Suppressor macrophage (primary cell): ENCODE measurements at places on chromosomes 16 and 17.

- DNase-seq, result no peak
Measured at GRCh38 chr17:80611816-80612215, 67.2 kb downstream of the RPTOR start.

- DNase-seq, result no peak
Measured at GRCh38 chr17:9702914-9703780, 57.8 kb downstream of the USP43 start.

- DNase-seq, result no peak
Measured at GRCh38 chr16:80938004-80938878, 68.4 kb downstream of the CMC2 start.

DNA sequence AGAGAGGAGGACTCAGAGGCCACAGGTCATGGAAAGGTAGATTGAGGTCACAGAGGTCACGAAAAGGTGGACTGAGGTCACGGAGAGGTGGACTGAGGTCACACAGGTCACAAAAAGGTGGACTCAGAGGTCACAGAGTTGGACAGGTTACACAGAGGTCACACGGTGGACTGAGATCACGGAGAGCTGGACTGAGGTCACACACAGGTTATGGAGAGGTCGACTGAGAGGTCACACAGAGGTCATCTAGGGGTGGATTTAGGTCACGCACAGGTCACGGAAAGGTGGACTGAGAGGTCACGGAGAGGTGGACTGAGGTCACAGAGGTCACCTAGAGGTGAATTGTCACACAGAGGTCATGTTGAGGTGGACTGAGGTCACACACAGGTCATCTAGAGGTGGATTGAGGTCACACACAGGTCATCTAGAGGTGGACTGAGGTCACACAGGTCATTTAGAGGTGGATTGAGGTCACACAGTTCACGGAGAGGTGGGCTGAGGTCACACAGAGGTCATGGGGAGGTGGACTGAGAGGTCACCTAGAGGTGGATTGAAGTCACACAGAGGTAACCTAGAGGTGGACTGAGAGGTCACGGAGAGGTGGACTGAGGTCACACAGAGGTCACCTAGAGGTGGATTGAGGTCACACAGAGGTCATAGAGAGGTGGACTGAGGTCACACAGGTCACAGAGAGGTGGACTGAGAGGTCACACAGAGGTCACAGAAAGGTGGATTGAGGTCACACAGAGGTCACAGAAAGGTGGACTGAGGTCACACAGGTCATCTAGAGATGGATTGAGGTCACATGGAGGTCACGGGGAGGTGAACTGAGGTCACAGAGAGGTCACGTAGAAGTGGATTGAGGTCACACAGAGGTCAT is 26.7 kb upstream of the JPT2 start:
- DNase-seq, result no peak

DNA sequence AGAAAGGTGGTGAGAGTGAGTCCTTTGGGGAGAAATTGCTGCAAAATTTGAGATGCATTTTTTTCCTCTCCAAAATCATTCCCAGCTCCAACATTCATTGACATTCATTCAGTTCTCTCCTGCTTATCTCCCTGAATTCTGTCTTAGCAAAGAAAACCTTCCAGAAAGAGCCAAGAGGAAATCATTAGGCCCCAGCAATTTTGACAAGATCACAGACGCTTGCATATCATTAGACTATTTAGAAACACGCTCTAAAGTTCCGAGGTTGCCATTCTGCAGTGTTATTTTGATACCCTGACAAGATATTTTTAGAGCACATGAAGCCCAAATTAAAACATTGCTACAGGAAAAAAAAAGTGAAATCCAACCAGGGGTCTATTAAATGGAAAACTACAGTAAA is 9.6 kb upstream of the CHCT1 start:
- DNase-seq, result no peak

- DNase-seq, result peak; percentile 86
Measured at GRCh38 chr16:56625140-56625942, at the start of gene MT1E. MT1E (plus strand) TSS chr16:56625781; CDS start chr16:56625852, 71 bp downstream.

- DNase-seq, result no peak
Measured at GRCh38 chr17:41775394-41776226, 10.9 kb downstream of the JUP start.

DNA sequence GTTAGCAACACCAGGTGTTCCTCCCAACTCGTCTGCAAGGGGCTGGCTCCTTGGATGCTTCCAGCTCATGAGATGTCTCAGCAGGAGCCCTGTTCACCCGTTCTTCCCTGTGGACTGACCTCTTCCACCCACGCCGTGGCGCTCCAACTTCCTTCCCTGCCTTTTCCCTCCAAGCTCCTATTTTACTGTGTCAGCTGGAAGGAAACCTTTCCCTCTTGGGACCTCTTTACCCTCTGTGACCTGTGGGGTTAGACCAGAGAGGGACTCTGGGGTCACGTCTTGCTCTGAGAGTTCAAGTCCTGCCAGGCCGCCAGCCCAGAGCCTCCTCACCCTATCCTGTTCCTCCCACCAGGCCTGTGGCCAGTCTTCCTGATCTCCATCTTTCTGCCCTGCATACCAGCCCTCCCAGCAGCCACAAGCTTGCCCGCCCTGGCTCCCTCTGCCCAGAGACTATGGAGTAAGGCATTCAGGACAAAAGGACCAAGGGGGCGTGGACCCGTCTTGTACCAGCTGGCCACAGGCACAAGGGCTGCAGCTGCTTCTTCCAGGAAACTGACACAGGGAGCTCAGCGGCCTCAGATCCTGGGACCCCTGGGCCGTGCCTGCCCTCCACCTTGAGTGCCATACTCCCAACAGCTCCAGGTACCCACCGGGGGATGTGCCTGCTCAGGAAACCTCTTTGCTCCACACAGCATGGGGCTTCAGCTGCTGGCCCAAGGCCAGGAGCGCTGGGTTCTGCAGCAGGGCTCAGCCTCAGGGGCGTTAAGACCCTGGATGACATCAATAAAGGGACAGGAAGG is 3.0 kb downstream of the PAQR4 start:
- DNase-seq, result no peak

DNA sequence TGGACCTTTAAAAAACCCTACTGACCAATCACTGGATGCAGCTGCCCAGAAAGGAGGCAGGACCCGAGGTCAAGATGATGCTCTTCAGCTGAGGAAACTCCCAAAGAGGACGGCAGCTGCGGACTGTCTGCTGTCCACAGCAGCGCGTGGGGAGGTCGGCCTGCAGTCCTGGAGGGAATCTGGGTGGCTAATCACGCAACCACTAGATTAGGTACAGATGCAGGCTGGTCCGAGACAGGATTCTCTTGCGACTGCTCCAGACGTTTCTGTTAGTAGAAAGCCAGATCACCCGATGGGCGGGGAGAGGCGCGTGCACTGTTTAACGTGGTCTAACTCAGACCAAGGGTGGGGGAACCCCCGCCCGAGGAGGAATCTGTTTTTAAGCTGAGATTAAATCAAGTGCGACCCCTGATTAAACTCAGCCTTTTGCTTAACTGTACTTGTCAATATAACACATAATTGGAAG is 8.8 kb downstream of the CTRB2 start:
- no peak for DNase-seq

DNA sequence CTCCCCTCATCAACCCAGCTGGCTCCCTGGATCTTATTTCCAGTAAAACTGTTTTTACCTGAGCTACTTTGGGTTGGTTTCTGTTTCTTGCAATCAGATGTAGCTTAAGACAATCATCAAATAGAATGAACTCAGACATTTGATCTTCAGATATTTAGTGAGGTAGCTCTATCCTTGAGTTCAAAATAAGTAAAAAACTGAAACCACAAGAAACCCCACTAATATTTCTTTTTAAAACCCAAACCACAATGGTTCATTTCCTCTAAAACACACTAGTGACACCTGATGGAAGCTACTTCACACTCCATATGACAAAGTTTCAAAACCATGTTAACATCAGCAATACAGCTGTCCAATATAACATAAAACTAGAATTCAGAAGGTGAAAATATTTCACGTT is 37.8 kb downstream of the CACNG1 start:
- no peak for DNase-seq

- no peak for DNase-seq
Measured at GRCh38 chr16:86466696-86467406, 43.5 kb upstream of the FOXF1 start.

- peak; percentile 5 for DNase-seq
Measured at GRCh38 chr16:62077998-62078397, 41.8 kb upstream of the CDH8 start.

DNA sequence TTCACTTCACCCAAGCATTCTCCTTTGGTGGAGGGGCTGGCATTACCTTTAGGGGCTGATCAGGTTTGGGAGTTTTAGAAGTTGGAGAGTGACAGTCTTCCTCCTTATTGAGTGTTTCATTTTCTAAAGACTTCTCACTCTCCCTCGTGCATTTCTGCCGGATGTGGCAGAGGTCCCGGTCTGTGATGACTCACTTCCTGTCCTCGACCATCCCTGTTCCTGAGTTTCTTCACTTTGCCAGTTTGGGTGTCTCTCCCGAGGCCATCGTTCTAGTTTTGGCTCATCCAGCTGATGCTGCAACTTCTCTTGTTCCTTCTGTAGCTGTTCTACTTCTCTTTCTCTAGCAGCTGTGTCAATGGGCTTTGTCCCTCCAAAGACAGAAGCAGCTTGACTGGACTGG is 104.3 kb downstream of the PHKB start:
- DNase-seq, result peak; percentile 90

GRCh38 chr17:28043741-28044140 is 1.3 kb downstream of the NLK start:
- no peak for DNase-seq

- DNase-seq, result no peak
Measured at GRCh38 chr16:7167626-7168025, 165.0 kb upstream of the RBFOX1 start.

GRCh38 chr17:78197147-78197832 is 10.1 kb downstream of the AFMID start:
- DNase-seq, result no peak

- peak; percentile 55 for DNase-seq
Measured at GRCh38 chr17:31274252-31274651, 22.8 kb downstream of the OMG start.

GRCh38 chr16:2474877-2475412 is at the start of gene TBC1D24:
TBC1D24 (plus strand) TSS chr16:2475127; CDS start chr16:2496149, 21,022 bp downstream.
- DNase-seq, result peak; percentile 94

DNA sequence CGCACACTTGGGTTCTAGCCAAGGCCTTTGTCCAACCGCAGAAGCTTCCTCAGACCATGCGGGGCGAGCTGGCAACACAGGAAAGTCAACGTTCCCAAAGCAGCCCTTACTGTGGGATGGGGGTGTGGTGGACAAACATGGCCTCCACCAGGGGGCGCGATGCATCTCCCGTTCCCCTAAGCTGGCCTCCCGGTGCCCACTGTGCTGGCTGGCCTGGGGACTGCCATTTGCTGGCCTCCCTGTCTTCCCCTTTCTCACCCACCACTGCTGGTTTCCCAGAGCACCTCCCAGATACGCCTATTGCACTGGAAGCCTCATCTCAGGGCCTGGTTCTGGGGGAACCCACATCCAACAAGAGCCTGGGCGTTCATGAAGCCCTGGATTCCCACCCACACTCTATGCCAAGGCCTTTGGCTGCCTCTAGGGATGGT is 145.3 kb downstream of the IRF8 start:
- peak; percentile 66 for DNase-seq

GRCh38 chr17:28871056-28871579 is 16.3 kb downstream of the ERAL1 start:
- DNase-seq, result no peak

GRCh38 chr17:43199633-43200032 is 12.0 kb upstream of the TMEM106A start:
- no peak for DNase-seq

- DNase-seq, result peak; percentile 88
Measured at GRCh38 chr17:7557775-7558543, 591 bp upstream of the TNFSF13 start.

- no peak for DNase-seq
Measured at GRCh38 chr17:69921046-69921445, 154.0 kb upstream of the KCNJ16 start.

DNA sequence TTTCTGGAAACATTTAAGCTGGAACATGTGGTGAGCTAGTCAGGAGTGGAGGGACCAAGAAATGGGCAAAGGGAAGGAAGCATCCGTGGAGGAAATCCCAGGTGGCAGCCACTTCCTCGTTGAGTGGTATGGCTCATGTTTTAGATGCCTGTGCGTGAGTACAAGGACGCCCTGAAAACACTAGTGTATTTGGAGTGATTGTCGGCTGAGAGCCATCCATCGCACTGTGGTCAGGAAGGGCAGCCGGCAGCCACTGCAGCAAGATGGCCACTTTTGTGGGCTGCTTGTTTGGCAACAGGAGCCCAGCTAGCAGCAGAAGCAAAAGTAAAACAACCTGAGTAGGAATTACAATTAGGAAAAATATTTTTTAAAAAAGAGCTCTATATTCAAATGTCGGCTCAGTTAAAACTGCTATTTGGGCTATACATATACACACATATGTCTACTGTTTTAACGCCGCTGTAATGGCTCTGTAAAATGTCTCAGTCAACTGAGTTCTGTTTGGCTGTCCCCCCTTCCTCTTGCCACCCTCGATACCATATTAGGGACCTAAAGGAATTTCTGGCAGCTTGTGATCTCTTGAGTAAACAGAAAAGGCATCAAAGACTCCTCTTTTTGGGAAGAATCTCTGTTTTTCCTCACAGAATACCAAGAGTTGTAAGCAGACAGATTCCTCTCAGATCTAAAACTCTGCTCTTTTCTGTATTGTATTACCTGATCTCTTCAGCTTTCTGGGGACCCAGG is 39.2 kb downstream of the BRD7 start:
- DNase-seq, result no peak

DNA sequence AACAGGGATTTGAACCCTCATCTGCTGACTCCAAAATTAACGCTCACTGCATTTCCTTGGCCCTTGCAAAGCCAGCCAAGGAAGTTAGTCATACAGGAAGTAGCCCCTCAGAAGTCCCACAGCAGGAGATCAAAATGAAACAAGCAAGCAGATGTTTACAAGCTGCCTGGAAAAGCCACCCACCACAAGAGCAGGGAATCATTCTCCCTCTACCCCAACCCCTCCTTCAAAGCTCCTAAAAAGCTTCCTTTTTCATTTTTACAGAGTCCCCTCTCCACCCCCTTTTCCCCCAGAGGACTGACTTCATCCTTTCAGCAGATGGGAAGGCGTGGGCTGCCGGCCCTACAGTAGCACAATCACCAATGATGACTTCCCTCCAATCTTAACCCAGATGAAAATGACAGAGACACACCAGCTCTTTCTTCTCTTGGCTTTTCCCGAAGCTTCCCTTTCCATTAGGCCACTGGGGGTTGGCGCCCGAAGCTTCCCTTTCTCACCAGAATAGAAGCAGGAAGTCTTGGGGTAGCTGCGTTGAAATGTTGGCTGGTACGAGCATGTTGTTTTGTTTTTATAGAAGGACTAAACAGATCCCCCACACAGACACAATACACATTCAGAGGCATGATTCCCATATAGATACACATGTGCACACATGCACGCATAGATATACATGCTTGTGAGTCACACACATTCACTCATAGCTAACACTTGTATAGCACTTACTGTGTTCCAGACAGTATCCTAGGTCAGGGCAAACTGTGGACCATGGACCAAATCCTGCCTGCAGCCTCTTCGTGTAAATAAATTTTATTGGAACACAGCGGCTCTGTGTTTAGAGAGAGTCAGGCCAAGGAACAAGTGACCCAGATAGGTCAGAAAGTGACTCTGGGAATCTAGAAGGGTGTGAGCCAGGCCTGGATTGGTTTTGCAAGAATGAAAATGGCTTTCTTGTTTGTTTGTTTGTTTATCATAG is 17.4 kb downstream of the ITPRIPL2 start:
- peak; percentile 94 for DNase-seq
